ENCODE measurements at places on chromosomes 12 and 14.

GRCh38 chr12:127145929-127146789 lies 1120.8 kb upstream of the TMEM132C start:
- DNase-seq = peak; percentile 36

- no peak for DNase-seq
Measured at GRCh38 chr12:115201966-115202365, 518.0 kb upstream of the TBX3 start.

DNA sequence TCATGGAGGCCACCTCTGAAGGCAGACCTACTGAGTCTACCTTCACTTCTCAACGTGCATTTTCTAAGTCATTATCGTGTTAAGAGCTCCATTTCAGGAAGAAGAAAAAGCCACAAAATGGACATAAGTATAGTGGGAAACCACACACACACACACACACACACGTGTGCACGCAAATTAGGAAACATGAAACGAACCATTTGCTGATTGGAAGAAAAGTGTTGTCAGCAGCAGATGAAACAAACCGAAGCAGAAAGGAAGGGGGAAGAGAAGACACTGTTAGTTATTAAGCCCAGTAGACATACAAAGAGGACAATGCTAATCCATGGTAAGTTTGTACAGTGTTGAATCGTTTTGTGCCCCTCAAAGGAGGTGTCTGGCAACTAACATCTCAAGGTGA lies 9.9 kb upstream of the VPS33A start:
- no peak for DNase-seq

DNA sequence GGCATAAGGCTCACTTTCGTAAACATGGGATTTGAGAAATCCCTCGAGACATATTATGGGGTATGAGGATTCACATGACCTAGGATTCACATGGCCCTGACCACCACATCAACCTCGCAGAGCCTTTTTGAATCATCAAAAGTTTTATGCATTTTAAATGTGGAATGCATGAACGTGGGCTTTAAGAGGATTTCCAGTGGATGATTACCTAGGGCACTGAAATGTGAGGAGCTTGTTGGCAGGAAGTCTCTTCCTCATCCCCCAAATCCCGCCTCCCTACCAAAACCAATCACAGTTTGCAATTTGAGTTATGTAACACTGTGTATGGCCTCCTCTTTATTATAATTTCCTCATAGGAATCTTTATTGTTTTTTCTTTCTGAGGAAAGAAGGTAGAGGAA lies 659.6 kb upstream of the TBX3 start:
- no peak for DNase-seq

Measured in T-helper 17 cell (primary cell).